ENCODE measurements at places on chromosomes 3 and 15. TPM values are rescaled to one million over a fixed set of nuclear protein-coding genes. Genes with fewer than 3 reads are reported as not detected.

ACSBG1 gene
- not detected for total RNA-seq

PRR20G gene
- not detected for total RNA-seq

MED12L gene
- total RNA-seq: 0.36 TPM

NMD3 gene
- 43.8 TPM for total RNA-seq

CRBN gene
- 75.6 TPM for total RNA-seq

CHRNA5 gene
- 2.2 TPM for total RNA-seq

CCR1 gene
- total RNA-seq: 58.6 TPM

PLSCR2 gene
- not detected for total RNA-seq

GRCh38 chr15:87645723-87646122 is 610.8 kb downstream of the NTRK3 start:
- no peak for DNase-seq

DNA sequence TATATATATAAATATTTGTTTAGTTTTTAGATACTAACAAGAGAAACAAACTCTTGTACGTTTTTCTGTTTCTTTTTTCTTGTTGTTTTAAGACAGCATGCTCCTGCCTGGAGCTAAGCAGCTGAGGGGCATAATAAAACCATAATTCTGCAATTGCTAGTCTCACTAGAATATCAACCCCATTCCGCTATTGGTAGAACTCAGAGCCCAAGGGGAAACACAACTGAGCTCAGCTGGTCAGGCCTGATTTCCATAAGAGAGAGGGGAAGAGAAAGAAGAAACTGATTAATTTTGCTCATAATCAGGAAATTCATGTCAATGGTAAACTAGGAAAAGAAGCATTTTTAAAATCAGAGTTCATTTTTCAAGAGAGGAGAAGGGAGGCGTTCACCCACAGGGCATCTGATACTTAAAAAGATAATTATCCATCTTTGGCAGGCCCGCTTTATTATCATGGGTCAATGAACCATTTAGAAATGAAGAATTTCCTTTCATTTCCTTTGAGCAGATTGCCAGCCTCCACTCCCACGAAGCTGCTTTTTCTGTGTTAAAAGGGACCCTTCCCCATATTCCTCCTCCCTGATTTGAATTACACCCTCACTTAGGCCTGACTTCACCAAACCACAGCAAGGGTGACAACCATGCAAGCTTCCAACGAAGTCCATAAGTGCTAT is 965.3 kb upstream of the CFAP20DC start:
- DNase-seq: no peak

- DNase-seq: peak; percentile 60
Measured at GRCh38 chr3:11096266-11097139, 57.8 kb upstream of the HRH1 start.

- DNase-seq: no peak
Measured at GRCh38 chr3:373193-373779, 176.7 kb downstream of the CHL1 start.

GRCh38 chr3:135752851-135753250 is 212.7 kb upstream of the PPP2R3A start:
- no peak for DNase-seq

DNA sequence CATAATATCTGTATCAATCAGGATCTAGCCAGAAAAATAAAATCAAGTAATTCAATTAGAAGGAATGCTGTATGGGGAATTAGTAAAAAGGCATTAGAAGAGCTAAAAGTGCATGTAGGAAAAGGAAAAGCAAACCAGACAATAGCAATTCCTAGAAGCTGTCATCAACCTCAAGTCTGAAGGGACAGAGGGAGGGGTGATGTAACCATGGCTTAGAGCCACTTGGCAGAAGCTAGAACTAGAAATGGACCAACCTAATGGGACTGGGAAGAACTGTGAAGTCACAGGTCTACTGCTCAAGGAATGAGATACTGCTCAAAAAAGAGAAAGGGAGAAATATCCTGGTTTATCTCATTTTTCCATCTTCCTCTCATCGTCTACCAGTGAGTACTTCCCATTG is 590.7 kb upstream of the SGO1 start:
- DNase-seq: no peak

GRCh38 chr3:142602619-142603385 is 6.6 kb downstream of the PLS1 start:
- no peak for DNase-seq

DNA sequence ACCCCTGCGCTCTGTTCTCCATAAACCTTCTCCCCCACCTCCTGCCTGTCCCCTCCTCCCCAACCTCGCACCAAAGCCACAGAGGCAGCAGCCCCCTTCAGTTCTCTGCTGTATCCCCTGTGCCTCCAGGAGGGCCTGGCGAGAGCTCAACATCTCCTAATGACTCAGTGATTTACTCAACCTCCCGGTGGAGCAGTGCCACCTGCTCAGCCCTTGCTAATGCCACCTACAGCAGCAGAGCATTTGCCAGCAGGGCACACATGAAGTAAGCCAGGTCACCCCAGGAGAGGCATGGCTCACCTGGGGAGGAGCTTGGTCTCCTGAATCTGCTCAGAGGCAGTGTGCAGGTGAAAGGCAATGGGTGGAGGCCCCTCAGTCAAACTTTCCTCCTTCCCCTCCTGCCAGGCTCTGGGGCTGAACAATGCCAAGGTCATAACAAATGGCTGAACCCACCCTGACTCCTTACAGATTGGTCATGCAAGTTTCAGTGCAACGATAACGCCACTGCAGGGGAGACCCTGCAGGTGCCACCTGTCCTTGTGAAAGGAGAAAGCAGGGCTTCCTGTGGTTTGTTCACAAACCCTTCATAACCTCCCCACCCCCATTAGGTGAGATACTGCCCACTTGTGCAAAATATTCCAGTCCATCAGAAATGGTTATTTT is 19.8 kb downstream of the TRPM1 start:
- DNase-seq: no peak

DNA sequence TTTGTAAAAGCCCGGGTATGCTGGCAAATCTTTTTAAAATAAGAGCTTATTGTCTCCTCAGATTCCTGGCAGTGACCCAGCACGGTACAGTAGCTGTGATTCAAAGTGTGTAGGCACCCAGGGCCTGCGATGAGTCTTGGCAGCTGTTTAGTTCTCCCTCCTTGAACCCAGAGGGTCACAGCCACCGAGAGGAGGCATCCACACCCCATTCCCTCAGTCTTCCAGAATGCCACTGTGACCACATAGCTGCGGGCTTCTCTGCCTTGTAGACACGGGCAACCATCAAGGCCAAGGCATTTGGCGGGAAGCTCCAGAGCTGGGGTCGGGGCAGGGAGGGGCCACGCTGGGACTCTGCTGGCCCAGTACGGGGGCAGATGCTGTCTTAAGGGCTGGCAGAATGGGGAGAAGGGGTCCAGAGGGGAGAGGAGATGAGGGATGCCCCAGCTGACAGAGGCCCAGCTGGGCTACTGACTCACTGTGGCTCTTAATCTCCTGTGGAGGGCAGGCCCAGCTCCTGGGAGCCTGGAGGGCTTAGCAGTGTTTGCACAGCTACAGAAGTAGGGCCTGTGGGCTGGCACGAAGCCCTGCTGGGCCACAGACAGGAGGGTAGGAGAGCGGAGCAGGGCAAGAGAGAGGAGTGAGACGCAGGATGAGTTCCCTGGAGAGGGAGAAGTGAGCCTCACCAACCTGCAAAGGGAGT is 68.8 kb upstream of the DLG1 start:
- DNase-seq: no peak

GRCh38 chr3:53346514-53346913 is 829 bp downstream of the DCP1A start:
- DNase-seq: no peak

DNA sequence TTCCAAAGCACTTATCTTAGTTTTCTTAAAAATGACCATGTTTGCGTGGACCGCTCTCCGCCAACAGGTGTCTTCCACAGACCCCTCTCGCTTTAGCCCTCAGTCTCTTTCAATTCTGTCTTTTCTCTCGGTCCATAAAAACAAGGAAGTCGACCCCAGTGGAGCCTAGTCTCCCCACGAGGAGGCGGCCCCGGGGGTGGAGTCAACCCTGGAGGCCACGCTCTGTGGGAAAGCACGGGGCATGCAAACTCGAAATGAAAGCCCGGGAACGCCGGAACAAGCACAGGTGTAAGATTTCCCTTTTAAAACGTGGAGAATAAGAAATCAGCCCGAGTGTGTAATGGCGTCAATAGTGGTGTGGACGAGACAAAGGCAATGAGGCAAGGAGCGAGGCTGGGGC is 49.1 kb downstream of the EBLN2 start:
- DNase-seq: no peak

DNA sequence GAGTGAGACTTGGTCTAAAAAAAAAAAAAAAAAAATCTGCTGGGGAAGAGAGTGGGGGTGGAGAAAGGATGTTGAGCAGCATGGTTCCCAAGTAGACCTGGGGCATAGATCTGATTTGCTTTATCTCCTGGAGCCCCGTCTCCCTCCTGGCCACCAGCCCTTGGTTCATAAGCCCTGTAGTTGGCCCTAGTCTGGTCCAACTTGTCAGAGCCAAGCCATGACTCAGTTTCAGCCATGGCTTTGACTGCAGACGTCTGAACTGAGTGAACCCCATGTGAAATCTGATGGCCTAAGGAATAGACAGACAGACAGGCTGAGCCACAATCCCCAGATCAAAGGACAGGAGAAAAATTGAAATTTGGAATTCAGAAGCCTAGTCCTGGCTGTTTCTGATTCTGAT is 2.0 kb upstream of the CILP start:
- DNase-seq: no peak

GRCh38 chr3:71847794-71848193 is 62.8 kb upstream of the PROK2 start:
- DNase-seq: no peak

GRCh38 chr3:62187022-62187431 is 186.3 kb downstream of the FEZF2 start:
- no peak for DNase-seq

- DNase-seq: no peak
Measured at GRCh38 chr3:72633121-72633520, 215.1 kb downstream of the SHQ1 start.

GRCh38 chr3:181683563-181683962 is 28.2 kb upstream of the SOX2 start:
- no peak for DNase-seq

DNA sequence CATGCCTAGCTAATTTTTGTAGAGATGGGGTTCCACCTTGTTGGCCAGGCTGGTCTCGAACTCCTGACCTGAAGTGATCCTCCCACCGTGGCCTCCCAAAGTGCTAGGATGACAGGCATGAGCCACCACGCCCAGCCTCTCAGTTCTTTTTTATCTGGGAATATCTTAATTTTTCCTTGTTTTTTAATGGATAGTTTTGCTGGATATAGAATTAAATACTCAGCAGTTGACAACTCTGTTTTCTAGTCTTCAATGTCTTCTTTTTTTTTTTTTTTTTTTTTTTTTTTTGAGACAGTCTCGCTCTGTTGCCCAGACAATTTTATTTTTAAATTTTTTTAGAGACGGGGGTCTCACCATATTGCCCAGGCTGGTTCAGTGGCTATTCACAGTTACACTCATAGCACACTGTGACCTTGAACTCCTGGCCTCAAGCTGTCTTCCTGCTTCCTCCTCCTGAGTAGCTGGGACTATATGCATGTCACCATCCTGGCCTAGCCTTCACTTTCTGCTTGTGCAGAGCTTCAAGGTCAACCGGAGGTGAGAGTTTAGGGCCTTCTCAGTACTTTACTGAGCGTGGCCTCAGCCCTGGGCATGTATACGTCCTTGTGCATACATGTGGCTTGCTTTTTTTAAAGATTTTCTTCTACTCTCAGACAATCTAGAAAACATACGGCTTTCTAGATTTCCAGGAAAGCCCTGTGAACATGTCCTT is 120.5 kb downstream of the ZNF609 start:
- no peak for DNase-seq

DNA sequence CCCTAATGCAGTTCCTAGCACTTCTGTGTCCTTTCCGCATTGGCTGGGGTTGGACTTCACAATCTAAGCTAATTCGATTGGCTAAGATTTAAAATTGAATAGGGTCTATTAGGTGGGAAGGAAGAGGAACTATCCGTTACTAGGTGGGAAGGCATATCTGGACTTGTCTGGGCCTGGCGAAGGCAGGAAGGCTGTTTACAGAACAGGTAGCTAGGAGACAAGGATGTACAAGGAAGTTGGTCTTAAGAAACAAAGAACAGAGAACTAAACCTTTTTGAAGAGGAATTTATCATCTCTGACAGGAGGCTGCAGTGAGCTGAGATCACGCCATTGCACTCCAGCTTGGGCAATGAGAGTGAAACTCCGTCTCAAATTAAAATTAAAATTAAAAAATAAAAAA is 17.3 kb upstream of the ATG7 start:
- DNase-seq: no peak
